GM19239 (cell line): ENCODE measurements at places on chromosomes 3 and 15.

GRCh38 chr3:157532529-157533297 lies 29.5 kb upstream of the VEPH1 start:
- DNase-seq: peak; percentile 21

DNA sequence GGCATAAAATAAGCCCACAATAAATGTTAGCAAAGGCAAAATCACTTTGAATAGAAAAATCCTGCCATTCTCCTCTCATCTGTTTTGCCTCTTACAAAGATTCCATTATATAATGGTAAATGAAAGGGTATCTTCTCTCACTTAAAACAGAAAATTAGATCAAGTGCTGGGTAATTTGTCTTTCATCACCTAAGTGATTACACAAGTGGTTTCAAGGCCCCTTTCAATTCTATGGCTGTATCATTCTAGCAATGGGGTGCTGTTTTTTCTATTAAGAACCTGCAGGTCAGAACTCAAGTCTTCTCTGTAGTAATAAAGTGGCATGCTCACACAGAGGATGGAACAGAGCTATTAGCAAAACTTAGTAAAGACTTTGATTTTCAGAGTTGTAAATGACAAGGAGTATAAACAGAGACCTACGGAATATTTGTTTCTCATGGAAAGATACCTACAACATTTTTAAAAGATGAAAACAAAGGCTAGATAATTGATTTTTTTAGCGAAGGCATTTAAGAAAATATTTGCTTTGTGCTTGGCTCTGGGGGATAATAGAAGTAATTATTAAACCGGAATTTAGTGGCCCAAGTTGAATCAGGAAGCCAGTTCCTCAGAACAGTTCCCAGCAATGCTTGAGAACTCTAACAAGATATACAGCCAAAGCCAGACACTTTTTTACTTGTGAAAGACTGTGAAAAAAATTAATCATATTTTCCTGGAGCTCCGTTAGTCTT lies 137.4 kb downstream of the CMSS1 start:
- no peak for DNase-seq

DNA sequence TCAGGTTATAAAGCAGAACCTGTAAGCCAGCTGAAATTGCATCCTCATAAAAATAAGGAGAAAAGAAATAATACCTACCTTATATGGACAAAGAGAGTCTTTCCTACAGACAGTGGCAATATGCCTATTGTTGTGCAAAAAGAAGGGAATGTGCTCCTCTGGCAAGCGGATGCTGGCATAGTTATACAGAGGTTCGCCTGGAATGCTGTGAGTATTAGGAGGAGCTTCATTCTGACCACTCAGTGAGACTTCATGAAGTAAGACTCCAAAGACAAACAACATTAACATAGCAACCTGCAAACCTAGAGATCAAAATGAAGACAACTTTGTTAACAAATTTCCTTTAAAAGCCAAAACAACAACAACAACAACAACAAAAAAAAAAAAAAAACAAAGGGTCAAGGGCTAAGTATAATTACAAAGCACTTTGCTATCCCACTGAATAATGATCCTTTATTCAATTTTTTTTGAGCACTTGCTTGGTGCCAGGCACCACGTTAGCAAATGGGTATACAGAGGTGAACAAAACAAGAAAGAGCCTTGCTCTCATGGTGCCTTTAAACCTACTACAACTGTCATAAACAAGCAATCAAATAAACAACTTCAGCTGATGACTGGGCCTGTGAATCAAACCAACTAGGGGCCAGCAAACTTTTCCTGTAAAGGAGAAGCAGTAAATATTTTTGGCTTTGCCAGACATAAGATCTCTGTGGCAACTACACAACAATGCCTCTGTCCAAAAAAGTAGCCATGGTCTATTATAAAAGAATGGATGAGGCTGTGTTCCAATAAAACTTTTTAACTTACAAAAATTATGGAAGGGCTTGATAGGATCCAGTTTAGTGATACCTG lies 3.7 kb downstream of the EOGT start:
- no peak for DNase-seq

DNA sequence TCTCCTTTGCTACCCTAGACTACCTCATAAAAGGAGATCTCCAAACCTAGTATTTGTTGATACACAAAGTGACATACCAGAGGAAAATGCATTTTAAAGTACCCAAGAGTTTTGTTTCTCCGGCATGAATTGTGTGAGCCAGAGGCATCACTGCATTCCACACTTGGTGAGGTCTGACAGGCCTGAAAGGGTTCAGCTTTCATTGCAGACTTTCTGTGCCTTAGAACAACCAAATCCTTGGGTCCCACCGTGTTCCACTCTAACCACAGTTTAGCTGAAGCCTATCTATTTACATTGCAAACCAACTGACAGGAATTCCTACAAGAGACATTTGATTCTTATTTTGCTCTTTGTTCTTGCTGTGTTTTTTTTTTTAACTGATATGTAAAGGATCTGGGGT lies 21.0 kb upstream of the EID1 start:
- DNase-seq: no peak

- no peak for DNase-seq
These were observed 113.8 kb downstream of the AKAP13 start for GRCh38 chr15:85494048-85494777.

GRCh38 chr15:85073556-85074194 lies 92.0 kb downstream of the PDE8A start:
- peak; percentile 4 for DNase-seq

- no peak for DNase-seq
These were observed 87.8 kb downstream of the PDZRN3 start for GRCh38 chr3:73536952-73537351.

DNA sequence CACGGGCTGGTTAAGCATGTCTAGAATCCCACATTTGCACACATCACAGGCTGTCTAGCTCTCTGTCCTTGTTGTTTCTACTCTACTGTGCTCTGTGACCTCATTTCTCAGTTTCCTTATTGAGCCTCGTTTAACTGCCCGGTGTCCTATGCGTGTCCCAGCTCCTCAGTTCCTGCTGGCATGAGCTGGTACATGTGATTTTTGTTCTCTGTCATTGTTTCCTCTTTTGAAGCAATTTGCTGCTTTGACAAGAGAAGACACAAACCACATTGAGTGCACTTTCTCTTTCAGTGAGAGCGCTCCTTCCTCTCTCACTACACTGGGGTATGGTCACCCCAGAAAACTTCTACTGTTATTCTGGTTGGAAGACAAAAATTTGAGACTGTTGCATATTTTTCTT lies 563.5 kb downstream of the PDCD6IP start:
- DNase-seq: peak; percentile 23

DNA sequence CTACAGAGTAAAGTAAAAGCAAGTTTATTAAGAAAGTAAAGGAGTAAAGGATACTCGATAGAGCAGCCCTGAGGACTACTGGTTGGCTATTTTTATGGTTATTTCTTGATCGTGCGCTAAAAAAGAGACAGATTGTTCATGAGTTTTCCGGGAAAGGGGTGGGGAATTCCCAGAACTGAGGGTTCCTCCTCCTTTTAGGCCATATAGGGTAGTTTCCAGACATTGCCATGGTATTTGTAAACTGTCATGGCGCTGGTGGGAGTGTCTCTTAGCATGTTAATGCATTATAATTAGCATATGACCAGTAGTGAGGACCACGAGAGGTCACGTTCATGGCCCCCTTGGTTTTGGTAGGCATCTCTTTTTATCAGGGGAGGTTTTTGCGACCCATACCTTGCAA lies 213.1 kb downstream of the OSBPL10 start:
- no peak for DNase-seq

DNA sequence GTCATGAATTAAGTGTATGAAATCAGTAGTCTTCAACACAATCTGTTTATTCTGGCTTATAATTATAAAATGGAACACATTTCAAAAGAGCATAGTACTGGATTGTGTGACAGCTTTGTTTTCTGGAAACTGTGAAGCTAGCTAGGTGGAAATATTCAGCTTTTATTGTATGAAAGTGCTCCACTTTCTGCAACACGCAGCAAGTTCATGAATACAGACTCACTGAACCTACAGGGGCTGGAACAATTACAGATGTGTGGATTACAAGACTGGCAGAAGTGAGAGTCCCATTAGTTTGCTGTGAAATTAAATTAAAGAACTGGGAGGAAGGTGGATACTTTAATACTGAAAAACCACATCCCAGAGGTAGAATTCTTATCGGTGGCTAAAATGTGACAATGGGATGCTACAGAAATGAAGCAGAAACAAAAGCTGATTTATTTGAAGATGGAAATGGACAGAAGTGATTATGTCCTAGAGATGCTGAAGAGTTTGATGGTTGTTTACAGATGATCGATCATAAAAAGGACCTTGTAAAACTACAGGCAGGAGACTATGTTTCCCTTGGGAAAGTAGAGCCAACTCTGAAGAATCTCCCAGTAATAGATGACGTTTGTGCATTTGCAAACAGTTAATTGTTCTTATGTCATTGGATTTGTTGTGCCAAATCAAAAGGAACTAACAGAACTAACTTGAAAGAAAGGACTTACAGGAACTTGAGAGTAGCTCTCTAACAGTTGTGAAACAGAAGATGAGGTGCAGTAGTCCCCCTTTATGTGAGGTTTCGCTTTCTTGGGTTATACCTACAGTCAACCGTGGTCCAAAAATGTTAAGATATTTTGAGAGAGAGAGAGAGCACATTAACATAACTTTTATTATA lies 15.7 kb downstream of the TF start:
- DNase-seq: no peak

GRCh38 chr3:85725809-85726208 lies 767.0 kb downstream of the CADM2 start:
- no peak for DNase-seq

DNA sequence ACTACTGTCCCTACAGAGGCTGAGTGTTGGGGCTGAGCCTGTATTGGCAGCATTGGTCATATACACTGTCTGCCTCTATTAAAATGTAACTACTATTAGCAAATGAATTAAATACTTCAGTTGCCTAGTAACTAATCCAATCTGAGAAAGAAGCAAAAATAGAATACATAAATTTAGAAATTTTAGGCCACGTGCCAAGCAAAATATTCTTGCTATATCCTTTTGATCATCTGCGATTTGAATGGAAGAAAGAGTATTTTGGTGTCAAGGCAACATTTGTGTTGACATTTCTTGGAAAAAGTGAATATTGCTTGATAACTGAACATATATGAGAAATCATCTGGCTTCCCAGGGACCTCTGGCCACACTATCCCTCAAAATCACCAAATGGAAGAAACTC lies 148.2 kb upstream of the TOPAZ1 start:
- no peak for DNase-seq

- no peak for DNase-seq
These were observed 24.8 kb upstream of the ZFAND6 start for GRCh38 chr15:80034629-80035028.

- no peak for DNase-seq
These were observed 36.0 kb upstream of the CMTM8 start for GRCh38 chr3:32202496-32202895.

- no peak for DNase-seq
These were observed 642.3 kb downstream of the TBL1XR1 start for GRCh38 chr3:176554791-176555654.

GRCh38 chr15:93759629-93760028 lies 471.7 kb upstream of the MCTP2 start:
- no peak for DNase-seq

GRCh38 chr3:135556174-135556573 lies 409.4 kb upstream of the PPP2R3A start:
- DNase-seq: no peak

GRCh38 chr3:98038286-98038685 lies 3.2 kb upstream of the GABRR3 start:
- no peak for DNase-seq

DNA sequence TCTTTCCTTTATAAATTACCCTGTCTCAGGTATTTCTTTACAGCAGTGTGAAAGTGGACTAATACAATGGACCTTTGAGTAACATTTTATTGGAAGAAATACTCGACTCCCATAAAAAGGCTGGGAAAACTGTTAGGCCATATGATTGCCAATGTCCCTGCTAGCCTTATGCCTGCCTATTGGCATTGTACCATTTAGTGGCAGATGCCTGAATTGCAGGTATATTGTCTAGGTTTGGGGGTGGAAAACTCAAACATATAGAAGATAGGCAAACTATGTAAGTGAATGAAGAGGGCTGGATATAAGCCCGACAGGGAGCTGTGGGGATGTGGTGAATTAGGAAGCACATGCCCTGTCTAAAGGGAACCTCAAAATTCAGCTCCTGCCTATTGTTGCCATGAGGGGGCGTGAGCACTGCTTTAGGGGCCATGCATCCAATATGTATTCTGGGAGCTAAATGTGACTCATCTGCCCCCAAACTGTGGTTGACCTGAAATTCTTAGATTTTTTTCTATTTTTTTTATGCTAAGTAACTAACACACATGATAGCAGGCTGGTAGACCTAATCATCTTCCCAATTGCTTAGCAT lies 65.2 kb upstream of the TRA2B start:
- no peak for DNase-seq

DNA sequence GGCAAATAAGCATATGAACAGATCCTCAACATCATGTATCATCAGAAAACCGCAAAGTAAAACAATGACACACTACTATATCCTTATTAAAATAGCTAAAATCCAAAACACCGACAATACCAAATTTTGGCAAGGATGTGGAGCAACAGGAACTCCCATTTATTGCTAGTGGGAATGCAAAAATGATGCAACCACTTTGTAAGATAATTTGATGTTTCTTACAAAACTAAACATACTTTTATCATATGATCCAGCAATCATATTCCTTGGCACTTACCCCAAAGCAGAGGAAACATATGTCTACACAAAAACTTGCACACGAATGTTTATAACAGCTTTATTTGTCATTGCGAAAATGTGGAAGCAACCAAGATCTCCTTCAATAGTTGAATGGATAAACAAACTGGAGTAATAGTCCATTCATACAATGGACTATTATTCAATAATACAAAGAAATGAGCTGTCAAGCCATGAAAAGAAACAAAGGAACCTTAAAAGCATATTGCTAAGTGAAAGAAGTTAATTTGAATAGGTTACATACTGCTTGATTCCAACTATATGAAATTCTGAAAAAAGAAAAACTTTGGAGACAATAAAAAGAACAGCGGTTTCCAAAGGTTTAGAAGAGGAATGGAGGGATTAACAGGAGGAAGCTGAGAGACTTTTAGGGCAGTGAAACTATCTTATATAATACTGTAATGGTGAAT lies 172.0 kb downstream of the VPS13C start:
- no peak for DNase-seq

GRCh38 chr3:25037049-25037547 lies 391.0 kb upstream of the RARB start:
- DNase-seq: no peak

GRCh38 chr15:85036716-85037115 lies 55.1 kb downstream of the PDE8A start:
- no peak for DNase-seq

DNA sequence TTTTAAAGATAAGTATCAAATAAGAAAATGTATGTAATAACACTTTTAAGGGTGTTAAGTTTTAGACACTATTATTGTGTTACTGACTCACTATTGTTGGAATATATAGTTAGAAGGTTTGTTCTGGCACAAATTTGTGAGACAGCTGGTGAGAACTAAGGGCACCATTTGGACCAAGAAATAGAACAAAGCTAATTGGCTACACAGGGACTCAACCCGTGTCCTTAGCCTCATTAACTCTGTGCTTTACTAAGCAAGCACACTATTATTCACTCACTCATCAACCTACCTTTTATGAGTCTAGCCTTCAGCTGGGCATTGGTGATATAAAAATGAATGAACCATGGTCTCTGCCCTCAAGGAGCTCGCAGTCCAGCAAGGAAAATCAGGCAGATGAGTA lies 4.1 kb upstream of the UNC13C start:
- DNase-seq: no peak
